NCI-H1436 treated with DMSO at 0.1 percent for 48 hours (cell line): ENCODE measurements at places on chromosomes 7 and 10.

- peak; percentile 38 for DNase-seq
Measured at GRCh38 chr7:133837224-133837623, 289.9 kb upstream of the LRGUK start.

DNA sequence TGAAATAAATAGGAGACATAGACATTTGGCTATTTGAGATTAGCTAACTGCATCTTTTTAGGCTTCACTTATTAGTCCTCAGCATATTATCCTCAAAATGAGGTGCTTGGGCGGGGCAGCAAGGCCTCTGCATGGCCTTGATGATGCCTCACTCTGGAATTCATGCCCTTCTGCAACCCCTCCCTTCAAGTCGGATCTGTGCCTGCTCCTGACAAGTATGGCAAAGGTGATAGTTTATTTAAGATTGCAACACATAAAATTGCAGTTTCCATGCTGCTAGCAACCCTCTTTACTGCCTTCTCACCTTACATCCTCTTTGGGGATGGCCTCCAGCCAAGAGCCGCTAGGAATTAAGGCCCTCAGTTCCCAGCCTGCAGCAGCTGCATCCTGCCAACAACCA is 241.3 kb upstream of the ADARB2 start:
- DNase-seq = no peak

- DNase-seq = no peak
Measured at GRCh38 chr7:136183981-136184380, 206.8 kb upstream of the MTPN start.

DNA sequence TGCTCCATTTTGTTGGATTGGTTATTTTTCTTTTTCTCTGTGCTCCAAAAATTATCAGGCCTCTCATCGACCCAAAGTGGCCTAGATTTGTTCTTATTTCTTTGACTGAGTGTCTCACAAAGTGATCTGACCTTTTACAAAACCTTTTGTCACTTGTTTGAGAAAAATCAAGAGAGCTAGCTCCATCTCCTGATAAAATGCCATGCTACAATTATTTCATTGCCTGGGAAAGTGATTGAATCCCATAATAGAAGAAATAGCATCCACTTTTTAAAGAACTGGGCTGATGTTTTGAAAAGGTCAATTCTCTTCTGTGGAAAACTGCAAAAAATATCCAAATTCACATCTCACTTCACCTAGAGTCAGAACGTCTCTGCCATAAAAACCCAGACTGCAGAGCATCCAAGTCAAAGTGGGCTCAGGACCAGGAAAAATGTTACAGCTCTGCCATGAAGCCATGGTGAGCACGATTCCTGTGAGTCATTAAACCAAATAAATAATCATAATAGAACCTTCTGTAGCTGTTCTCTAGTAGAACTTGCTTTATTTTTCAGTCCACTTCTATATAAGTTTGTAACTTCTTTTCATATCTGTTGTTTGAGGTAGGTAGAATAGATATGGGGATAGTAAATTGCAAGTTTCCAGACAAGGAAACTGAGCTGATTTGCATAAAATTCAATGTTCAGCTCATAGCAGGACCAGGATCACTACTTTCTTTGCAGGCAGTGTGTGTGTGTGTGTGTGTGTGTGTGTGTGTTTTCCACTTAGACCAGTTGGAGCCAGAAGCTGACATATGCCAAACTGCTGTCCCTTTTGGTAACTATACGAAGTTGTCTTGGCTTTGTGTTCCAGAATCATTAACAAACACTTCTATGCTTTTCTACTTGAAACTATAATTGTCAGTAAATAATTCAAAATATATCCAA is 632.5 kb upstream of the ANKRD30A start:
- no peak for DNase-seq

DNA sequence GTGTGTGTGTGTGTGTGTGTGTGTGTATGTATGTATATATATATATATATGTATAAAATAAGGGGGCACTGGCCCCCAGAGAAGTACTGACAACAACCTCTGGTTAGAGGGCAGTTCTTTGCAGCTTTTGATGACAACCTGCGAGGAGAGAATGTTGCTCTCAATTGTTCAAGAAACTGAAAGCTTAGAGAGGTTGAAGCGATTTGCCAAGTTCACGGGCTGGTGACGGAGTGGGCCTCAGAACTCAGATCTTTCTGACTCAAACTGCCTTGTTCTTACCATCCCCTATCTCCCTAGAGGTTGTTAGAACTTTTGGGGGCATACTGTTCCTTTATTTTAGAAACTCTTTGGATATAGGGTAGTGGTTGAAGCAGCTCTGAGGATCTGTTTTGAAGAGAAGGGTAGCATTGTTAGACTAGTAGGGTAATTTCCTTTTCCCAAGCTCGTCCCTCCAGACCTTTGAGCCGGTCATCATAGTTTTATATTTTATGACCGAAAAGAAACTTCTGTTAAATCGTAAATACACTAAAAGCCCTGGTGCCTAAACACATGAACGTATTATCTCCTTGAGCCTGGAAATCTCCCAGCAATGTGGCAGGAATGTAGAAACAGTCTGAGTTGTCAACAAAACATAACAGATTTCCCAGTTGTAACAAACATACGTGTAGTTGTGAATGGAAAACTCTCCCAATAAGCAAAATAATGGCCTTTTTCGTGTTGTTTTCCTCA is 541.7 kb upstream of the GALNT17 start:
- no peak for DNase-seq

DNA sequence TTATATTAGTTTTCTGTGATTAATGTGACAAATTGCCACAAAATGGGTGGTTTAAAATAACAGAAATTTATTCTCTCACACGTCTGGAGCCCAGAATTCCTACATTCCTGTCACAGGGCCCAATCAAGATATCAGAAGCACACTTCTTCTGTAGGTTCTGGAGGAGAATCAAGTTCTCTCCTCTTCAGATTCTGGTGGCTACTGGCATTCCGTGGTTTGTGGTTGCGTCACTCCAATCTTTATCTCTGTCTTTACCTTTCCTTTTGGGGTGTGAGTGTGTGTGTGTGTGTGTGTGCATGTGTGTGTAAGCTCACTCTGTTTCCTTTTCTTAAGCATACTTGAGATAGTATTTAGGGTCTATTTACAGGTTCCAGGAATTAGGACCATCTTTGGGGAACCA is 115.5 kb upstream of the DKK1 start:
- no peak for DNase-seq

DNA sequence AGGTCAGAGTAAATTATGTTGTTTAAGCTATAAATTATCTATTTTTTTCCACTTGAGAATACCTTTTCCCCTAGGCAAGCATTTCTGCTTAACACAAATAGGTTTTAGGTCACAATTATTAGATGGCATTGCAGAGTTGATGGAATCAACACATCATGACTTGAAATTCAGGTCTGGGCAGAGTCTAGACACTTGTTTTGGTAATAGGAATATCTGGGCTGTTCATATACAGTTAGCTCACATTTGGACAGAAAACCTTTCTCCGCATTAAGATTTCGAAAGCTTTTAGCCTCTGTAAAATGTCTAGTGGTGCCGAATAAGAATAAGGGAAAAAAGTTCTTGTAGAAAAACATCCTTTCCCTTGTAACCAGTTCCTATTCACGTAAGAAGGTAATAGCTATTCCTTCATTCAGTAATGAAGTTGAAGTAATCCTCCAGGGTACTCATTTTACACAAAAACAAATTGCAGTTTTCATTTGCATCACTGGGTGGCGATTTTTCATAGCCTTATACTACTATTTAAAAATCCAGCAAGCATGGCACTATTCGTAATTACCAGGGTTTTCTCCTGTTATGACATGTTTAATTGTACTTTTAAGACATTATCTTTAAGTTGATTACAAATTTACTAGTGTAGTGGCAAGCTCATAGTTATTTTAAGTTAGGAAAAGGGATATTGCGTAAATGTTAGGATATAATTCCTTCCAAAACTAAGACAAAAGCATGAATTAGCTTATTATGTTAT is 37.0 kb downstream of the RPA3 start:
- peak; percentile 68 for DNase-seq

GRCh38 chr10:18164093-18164492 is 23.9 kb downstream of the CACNB2 start:
- DNase-seq = no peak

GRCh38 chr10:84845628-84846261 is 517.4 kb downstream of the CCSER2 start:
- DNase-seq = no peak

- no peak for DNase-seq
Measured at GRCh38 chr7:50812841-50813475, 30.3 kb upstream of the GRB10 start.

GRCh38 chr7:151051108-151051507 is 2.8 kb downstream of the ASIC3 start:
- no peak for DNase-seq

GRCh38 chr7:158274996-158275395 is 312.6 kb downstream of the PTPRN2 start:
- no peak for DNase-seq

DNA sequence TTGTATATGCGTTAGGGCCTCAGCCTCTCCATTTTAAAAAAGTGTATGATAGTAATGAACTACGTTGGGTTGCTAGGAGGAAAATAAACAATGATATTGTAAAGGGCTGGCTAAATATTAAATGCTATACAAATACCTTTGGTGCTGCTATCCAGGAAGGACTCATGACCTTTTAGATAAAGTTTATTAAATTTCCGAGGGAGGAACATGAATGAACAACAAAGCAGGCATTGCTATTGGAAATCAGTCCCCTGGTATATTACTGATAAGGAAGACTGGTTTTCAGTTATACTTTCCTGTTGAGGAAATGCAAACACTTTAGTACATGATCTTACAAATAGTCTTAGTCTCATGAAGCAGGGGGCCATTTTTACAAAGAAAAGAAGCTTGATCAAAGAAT is 17.2 kb upstream of the AGR2 start:
- no peak for DNase-seq

- no peak for DNase-seq
Measured at GRCh38 chr7:46239846-46240245, 318.8 kb upstream of the IGFBP3 start.

DNA sequence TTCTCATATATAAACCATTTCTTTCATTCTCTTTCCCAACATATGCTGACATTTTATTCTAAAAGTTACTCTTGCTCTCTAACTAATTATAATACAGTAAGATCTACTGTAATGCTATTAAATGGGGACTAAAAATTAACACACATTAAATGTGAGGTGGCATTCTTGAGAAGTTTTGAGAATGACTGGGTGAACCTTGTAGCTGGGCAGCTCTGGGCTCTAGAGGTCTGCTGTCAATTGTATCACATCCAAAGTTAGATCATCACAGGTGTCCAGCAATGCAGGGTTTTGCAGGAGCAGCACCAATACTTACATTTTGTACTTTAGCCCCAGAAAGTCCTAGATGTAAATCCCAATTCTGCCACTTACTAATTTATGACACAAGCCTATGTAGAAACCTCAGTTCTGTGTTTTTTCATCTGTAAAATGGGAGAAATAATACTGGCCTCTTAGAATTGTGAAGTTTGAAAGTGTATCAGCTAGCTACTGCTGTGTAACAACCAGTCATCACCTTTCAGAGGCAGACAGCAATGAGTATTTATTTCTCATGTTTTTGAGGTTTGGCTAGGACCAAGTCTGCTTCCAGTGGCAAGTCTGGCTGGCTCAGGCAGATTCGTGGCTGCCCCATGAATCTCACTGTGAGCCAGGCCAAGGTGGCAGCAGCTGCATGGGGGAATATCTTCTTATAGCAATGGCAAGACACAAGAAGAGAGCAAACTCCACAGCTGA is 79.6 kb upstream of the EMX2 start:
- no peak for DNase-seq

GRCh38 chr10:27792216-27792615 is 46.6 kb upstream of the MKX start:
- no peak for DNase-seq
